ENCODE measurements at places on chromosomes 7 and 10.
A peak's percentile ranks its signal among the peaks of the same experiment; 100 is the strongest.

DNA sequence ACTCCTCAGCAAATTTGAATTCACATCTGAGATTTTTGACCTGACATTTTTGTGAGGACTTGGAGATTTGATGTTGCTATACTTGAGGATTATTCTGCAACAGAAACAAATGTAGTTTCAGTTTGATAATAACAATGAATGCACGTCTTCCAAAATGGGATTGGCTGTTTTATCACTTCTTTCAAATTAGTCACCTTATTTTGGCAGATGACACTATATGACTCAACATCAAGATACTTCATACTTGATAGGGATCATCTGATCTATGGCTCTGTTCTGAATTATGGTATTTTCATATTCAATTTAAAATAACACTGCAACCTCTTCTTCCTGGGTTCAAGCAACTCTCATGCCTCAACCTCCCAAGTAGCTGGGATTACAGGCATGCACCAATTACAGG, 24.2 kb downstream of the ARL5B start:
- no peak for DNase-seq

DNA sequence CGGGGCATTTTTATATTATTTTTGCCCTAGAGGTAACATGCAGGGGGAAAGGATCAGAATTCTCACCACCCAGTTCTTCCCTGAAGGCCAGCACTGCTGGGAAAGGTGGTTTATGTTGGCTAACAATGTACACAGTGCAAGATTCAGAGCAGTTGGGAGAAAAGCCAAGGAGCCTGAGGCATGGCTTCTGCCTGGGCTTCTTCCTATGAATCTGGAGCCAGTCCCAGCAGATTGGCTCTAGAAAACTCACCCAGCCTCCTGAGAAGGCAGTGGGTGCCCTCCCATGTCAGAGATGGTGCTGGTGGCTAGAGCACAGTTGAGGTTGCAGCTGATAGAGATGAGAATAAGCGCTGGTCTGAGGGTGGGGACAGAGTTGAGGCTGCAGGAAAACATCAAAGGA, 44.7 kb upstream of the GPR26 start:
- no peak for DNase-seq

DNA sequence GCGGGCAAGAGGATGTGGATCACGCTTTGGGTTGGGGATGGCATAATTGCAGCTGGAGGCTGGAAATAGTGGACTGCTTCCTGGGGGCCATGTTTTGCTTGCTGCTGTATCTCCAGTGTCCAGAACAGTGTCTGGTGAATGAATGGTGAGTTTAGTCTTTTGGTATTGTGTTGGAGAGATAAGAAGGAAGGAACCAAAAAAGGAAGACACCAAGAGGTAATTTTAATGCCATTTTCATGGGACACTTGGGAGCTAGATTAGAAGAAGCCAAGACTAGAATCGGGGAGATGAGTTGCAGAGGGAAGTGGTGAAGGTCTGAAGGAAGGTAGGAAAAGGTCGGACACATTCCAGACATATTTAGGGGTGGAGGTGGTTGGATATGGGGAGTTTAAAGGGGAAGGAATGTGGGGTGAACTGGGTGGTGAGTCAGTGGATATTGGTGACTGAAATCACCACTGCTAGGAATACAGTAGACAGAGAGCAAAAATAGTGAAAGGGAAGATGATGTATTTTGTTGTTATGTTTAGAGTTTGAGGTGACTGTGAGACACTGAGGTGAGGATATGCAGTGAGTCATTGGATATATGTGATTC, 76.7 kb downstream of the CCNY start:
- no peak for DNase-seq

GRCh38 chr10:94546049-94546900, 687 bp downstream of the HELLS start:
- DNase-seq: no peak

- no peak for DNase-seq
Measured at GRCh38 chr10:113042868-113043267, 92.8 kb downstream of the TCF7L2 start.

GRCh38 chr7:128869138-128869943, 6.7 kb downstream of the ATP6V1F start:
- no peak for DNase-seq

- DNase-seq: no peak
Measured at GRCh38 chr10:16938952-16939351, 121.7 kb upstream of the RSU1 start.

- no peak for DNase-seq
Measured at GRCh38 chr10:113274176-113274829, 278.6 kb upstream of the HABP2 start.

DNA sequence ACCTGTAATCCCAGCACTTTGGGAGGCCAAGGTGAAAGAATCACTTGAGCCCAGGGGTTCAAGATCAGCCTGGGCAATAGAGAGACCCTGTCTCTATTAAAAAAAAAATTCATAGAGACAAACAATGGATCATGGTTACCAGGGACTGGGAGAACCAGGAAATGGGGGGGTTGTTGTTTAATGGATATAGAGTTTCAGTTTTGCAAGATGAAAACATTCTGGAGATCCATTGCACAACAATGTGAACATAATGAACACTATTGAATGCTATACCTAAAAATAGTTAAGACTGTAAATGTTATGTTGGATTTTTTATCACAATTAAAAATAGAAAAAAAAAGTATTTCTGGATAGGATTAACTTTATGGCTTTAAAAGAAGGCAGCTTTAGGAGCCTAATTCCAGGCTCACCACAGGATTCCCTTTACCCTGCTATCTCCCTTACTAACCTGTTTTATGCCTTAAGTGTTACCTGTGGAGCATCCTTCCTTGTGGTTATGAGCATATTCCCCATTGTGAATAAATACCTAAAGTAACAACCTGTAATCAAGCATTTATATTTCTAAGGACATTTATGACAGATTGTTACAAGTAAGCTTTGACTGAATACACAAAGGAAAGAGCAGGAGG, 45.1 kb upstream of the SGCE start:
- DNase-seq: no peak

- DNase-seq: no peak
Measured at GRCh38 chr10:131858118-131858515, 42.7 kb upstream of the PPP2R2D start.

GRCh38 chr7:75888464-75889222, 9.8 kb downstream of the RHBDD2 start:
- DNase-seq: no peak

DNA sequence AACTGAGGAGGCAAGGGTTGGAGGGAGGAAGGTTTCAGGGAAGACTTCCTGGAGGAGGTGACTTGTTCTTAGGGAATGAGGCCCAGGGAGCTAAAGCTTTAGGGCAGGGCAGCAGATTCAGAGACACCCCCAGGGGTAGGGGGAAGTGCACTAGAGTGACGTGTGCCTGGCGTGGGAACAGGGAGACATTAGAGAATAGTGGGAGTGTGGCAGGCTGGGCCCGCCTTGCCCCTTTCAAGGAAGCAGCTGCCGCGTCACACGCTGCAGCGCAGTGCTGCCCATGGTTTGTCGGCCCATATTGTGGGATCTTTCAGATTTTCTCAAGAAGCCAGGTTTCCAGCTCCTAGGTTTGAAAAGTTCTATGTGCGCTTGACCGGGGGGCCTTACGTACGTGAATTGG, 139.4 kb downstream of the LHPP start:
- DNase-seq: no peak

- DNase-seq: no peak
Measured at GRCh38 chr7:70645279-70645678, 486.7 kb upstream of the GALNT17 start.

DNA sequence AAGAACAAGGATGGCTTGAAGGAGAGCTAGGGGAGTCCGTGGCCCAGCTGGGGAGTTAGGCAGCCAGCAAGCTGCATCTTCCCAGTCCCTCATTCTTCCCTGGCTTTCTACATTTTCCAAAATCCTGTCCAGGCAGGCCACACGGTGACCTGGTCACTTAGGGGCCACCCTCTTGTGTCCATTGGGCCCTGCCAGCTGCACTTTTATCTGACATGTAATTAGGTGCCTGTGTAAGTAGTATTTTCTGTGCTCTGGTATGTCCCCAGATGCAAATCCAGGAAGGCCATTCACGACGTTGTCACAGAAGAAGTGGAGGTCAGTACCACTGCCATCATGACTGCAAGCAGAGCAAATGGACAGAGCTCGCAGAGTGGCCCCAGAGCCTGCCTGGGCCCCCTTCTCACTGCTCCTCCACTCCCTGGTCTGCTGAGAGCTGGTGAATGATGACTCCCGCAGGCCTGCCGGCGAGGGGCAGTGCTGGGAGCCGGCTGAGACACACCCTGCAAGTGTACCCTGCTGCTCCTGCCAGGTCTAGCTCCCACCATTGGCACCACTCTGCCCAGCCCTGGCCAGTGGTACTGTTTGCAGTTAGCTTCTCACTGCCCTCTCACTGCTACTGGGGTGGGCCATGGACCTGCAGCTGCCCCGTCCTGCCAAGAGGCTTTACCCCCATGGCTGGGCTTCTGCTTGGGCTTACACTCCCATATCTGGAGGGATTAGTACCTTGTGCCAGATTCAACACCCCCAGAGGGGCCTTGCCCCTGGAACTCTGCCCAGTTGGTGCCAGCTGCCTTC, 98.2 kb downstream of the GLRX3 start:
- no peak for DNase-seq

DNA sequence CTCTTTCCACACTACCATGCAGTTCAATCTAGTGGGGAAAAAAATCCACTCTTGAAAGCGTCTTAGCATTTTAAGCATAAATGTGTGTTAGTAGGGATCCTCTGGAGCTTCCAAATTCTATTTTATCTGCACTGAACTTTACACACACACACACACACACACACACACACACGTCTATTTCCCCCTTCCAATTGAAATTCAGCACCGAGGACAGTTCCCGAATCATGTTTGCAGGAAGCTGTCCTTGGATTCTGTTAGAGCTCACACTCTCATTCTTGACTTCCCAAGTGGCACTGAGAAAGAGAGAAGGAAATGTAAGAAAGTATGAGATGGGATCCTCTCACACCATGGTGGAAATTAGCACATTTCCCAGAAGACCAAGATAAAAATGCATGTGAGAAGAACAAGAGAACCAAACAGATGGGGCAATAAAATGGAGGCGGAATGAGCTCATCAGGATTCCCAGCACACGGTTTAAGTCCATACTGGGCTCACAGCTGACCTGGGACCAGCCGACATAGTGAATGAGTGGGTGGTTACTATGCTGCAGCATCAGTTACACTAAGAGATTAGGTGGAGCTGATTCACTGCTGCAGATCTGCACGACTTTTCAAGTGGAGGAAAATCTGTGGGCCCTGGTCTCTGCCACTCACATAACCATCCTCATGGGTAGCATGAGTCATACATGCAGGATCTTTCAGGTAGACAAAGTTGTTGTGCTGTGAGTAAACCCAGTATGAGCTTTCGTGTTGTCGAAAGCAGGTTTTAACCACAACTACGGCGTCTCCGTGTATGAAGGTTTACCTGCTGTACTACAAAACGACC, 3.3 kb upstream of the NPTX2 start:
- no peak for DNase-seq

DNA sequence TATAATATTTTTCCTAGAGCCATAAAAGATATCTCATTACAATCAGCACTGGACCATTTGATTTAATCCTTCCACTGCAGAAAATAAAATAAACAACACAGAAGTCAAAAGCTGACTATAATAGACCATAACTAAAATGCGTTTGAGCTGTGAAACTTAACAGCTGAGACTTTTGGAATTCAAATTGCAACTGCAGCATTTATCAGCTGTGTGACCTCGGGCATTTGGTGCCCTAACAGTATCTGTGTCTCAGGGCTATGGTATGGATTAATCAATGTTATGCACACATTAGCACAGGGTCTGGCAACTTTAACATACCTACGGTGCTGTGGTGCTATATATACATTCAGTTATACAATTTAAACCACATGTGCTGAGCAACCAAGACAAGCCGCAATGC, 160.1 kb downstream of the COL28A1 start:
- DNase-seq: no peak

- DNase-seq: no peak
Measured at GRCh38 chr10:78576276-78576675, 492.5 kb upstream of the ZMIZ1 start.

- no peak for DNase-seq
Measured at GRCh38 chr7:88101769-88102168, 118.1 kb downstream of the SRI start.

GRCh38 chr7:42493436-42494198, 256.6 kb upstream of the GLI3 start:
- DNase-seq: no peak

DNA sequence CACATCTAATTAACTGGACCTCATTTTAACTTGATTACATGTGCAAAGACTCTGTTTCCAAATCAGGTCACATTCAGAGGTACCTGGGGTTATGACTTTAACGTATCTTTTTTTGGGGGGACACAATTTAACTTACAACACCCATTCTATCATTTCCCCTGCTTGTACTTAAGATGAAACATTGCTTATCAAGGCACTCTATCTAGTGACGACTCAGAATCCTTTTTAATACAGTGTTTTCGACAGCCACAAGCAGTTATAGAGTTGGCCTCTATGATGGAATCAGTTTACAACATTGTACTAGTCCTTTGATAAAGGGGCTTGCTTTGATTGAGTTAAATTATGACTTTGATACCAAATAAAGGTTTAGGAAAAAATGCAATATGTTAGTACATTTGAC, 22.7 kb downstream of the BBS9 start:
- no peak for DNase-seq

DNA sequence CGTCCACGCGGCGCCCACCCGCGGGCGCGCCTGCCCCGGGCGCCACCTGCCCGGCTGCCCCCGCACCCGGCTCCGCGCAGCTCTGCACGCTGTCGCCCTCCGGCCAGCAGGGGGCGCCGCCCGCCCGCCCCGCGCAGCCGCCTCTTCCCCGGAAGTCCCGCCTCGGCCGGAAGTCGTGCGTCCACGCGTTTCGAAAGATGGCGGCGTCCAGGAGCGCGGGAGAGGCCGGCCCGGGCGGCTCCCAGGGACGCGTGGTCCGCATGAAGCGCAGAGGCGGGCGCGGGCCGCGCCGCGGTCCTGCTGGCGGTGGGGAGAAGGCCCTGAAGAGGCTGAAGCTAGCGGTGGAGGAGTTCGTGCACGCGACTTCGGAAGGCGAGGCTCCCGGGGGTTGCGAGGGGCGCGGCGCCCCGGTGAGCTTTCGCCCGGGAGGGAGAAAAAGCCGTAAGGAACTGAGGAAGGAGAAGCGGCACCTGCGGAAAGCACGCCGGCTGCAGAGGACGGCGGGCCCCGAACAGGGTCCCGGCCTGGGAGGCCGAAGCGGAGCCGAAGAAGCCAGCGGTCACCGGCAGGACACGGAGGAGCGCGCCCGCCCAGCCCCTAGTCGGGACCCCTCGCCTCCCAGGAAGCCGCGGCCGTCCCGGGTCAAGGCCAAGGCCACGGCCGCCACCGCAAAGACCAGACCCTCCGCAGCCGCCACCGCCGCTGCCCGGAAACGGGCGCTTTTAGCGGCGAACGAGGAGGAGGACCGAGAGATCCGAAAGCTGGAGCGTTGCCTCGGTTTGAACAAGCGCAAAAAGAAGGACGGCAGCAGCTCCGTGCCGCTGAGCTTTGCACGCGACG, at the start of gene NOM1:
Gene NOM1 (plus strand): TSS at position 172 of the 840 bp plus-strand sequence. CDS start 26 bp downstream, at position 198.
- DNase-seq: peak; percentile 86

- DNase-seq: no peak
Measured at GRCh38 chr7:45580053-45580872, 6.1 kb downstream of the ADCY1 start.

GRCh38 chr10:116926426-116926825, 77.1 kb downstream of the ENO4 start:
- no peak for DNase-seq

GRCh38 chr10:104732222-104732621, 91.1 kb downstream of the SORCS3 start:
- DNase-seq: no peak

Data from activated CD4-positive, alpha-beta T cell treated with anti-CD3 and anti-CD28 coated beads, Interleukin-2, amount 50 U/mL, for 24 hours (primary cell).